ENCODE measurements at places on chromosomes 5 and 9.
A peak's percentile ranks its signal among the peaks of the same experiment; 100 is the strongest.

DNA sequence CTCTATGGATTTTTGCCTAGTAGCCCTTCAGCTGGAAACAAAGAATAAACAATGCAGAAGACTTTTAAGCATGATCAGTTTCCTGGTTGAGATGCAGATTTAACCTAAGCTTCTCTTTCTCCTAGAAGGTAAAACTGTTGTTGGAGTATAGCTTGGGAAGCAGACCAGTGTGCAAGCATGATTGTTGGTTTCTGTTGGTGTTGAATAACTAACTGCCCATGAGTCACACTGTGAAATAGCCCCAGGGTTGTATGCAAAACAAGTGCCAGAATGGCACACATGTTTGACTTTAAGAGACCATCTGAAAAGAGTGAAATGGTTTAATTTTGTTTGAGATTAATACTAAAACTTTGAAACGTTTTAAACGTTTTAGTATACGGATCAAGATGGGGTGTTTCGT, 227.1 kb downstream of the ARHGEF28 start:
- DNase-seq, result no peak

DNA sequence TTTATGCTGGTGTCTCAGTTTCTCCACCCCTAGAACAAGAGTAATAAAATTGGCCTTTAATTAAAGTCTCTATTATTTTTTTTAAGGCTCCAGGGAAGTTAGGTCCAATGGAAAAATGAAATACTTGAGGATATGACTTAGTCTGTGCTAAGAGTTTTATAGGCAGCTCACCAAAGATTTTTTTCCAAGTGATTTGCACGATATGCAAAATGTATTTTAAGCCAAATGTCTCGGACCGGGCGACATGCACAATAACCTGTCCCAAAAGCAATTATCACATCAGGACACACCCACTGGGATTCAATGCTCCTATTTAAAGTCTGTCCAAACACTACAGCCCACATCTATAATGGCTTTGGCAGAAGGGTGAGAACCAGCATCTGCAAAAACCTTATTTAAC, 136.1 kb upstream of the ANKH start:
- no peak for DNase-seq

DNA sequence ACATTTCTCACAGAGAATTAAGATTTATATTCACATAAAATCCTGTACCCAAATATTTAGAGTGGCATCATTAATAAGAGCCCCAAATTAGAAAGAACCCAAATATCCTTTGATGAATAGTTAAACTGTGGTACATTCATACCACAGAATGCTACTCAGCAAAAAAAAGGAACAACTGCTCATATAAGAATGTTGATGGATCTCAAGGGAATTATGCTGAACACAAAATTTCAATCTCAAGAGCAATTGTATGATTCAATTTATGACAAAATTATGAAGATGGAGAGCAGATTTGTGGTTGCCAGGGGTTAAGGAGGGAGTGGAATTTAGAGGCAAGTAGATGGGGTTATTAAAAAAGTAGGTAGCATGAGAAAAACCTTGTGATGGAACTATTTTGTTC, 4.5 kb upstream of the PAIP1 start:
- DNase-seq, result no peak

- peak; percentile 51 for DNase-seq
These were observed 993 bp downstream of the HCN1 start for GRCh38 chr5:45694971-45695803.

- DNase-seq, result no peak
These were observed 24.7 kb upstream of the RANBP6 start for GRCh38 chr9:6040077-6040476.
